Stimulated activated CD8-positive, alpha-beta memory T cell treated with anti-CD3 and anti-CD28 coated beads, Interleukin-4, amount 100 ng/mL, for 1 hour (primary cell): ENCODE measurements at places on chromosomes 11 and 22.

- DNase-seq, result no peak
These were observed 8.7 kb upstream of the THRSP start for GRCh38 chr11:78054971-78055370.

GRCh38 chr11:86370922-86371594 is 3.6 kb upstream of the CCDC81 start:
- no peak for DNase-seq

- DNase-seq, result no peak
These were observed 195.4 kb upstream of the ARHGAP20 start for GRCh38 chr11:110907629-110908028.

DNA sequence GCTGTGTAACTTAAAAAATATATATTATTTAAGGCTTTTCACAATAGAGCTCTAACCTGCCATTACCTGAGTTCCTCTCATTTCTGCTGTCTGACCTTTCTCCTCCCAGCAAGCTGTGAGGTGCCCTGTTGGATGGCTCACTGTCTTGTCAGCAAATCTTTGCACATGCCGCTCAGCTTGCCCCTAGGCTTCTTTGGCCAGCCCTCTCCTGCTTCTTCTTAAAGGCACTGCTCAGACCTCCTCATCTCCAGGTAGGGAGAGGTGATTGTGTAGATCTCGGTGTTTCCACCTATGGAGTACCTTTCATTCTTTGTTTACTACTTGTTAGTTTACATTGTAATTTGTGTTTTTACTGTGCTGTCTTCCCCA is 96.5 kb downstream of the EXT2 start:
- DNase-seq, result no peak

DNA sequence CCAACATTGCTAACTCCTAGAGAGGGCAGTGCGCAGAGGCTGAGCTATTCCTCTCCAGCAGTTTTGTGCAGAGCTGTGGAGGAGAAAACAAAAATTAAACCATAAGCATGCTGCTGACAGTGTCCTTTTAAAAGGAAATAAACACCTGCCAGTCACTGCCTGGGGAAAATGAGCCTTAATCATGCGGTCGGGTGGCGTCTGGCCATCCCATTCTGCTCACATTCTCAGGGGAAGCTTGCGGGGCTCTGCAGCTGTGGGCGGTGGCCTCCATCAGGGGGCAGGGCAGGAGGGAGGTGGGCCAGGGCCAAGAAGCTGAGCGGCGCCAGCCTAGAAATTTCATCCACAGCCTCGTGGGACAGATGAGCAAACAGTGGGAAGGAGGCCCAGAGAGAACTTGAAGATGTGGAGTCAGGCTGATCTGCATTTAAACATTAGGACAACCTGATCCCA is 71.0 kb upstream of the TP53I11 start:
- no peak for DNase-seq

DNA sequence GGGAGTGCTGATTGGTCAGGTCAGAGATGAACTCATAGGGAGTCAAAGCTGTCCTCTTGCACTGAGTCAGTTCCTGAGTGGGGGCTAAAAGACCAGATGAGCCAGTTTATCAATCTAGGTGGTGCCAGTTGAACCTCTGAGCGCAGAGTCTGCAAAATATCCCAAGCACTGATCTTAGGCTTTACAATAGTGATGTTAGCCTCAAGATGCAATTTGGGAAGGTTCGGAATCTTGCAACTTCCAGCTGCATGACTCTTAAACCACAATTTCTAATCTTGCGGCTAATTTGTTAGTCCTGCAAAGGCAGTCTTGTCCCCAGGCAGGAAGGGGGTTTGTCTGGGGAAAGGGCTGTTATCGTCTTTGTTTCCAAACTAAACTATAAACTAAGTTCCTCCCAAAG is 92.3 kb upstream of the PARVA start:
- no peak for DNase-seq

- DNase-seq, result no peak
These were observed 3.8 kb downstream of the PCNX3 start for GRCh38 chr11:65619281-65619928.

GRCh38 chr22:47808886-47809620 is 1046.6 kb downstream of the TBC1D22A start:
- no peak for DNase-seq

DNA sequence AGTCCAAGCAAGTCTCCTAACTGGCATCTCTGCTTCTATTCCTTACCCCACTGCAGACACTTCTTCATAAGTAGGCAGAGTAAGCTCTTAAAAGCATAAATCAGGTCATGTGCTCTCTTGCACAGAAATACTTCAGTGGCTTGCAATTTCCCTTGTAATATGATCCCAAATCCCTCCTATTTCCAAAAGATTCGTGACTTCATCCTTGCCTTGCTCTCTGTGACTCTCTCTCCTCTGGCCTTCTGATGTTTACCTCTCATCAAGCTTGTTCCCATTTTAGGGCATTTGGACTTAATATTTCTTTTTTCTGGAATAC is 37.4 kb upstream of the NCR3LG1 start:
- DNase-seq, result no peak

DNA sequence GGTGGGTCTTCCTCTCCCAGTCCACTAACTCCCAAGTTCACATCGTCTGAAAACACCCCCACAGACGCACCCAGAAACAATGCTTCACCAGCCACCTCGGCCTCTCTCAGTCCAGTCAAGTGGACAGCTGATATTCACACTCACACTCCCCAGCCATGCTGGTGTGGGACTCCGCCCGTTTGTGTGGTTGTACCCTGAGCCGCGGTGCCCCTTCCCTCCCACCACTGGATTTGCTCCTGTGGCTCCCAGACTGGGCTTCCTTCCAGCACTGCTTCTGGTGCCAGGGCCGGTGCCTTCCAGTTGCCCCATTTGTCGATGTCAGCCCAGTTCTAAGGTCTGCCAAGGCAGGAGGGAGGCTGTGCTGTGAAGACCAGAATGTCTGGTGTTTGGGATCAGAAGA is 37.9 kb upstream of the PLET1 start:
- DNase-seq, result no peak

- DNase-seq, result no peak
These were observed 27.7 kb downstream of the PRCP start for GRCh38 chr11:82872377-82873150.

DNA sequence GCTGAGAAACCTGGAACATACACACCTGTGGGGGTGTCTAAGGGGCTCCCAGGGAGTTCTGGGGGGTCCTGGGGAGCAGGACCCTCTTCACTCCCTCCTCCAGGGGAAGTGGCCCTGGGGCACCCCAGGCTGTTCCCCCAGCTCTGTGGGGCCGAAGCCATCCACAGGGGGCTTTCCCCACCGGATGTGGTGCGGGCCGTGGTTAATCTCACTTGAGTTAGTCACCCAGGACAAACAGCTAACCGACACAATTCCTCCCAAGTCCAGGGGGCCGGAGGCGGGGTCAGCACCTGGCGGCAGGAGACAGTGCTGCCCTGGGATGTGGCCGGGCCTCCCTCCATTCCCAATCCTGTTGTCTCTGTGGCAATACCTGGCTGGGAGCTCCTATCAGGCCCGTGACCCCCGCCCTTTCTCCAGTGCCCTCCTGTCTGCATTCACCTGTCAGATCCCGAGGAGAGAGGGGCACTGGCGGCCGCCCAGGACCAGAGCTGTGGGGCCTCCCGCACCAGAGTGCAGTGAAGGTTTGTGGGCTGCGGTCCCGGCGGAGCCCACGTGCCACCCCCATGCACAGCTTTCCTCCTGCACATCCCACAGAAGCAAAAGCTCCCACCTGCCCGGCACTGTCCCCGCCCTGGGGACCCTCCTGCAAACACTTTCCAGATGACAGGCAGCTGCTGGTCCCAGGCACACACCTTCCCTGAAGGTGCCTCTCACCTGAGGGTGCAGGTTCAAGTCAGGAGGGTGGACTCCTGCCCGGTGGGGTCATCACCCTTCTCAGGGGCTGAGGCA is 5.2 kb upstream of the MUC5AC start:
- DNase-seq, result no peak

GRCh38 chr11:27452147-27452546 is 20.4 kb downstream of the LGR4 start:
- DNase-seq, result no peak

DNA sequence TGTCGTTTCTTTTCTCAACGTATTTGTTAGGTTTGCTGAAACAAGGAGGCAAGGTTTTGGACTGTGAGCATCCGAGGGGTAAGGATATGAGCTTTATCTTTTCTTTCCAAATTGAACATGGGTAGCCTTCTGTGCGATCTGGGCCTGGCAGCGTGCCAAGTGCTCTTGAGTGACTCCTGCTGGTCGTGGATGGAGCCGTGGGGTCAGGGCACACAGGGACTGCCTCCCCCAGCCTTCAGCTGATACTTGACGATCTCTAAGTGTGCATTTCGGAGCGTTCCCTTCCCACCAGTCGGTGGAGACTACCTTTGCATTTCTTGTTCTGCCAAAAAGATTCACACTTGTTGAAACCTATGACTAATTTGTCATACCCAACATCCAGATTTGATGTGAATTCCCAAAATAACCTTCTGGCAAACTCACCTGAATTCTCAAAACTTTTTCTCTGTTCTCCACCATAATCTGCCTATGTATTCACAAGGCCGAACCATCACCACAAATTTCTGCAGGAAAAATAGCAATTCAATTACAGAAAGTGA is 40.1 kb upstream of the CLMP start:
- DNase-seq, result peak; percentile 17

- no peak for DNase-seq
These were observed 10.4 kb upstream of the CDC42BPG start for GRCh38 chr11:64854534-64855502.

DNA sequence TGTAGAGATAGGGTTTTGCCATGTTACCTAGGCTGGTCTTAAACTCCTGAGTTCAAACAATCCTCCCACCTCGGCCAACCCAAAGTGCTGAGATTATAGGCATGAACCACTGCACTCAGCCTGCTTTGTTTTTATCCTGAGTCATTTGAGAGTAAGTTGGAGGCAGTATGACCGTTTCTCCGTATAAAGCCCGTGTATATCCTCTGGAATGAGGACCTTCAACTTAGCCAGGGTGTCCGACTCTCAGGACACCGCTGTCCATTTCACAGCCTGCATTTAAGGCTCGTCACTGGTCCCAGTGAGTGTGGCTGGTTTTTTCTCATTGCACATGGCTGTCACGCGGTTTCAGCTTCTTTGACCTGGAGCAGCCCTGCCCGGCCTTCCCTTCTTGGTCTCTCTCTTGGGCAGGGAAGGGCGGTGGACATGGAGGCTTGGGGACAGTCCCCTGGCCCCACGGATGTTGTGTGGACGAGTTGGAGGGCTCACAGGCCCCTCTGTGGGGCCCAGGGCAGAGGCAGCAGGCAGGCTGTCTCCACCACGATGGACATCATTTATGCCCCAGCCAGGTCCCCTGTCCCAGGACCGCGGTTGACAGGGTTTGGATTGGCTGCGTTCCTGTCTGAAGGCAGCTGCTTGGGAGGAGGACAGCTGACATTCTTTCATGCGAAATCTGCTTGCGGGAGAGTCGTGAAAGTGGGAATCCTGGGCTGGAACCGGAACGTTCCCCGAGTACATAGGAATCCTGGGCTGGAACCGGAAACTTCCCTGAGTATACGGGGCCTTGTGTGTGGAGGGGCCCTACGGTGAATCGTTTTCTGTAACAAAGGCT is 93.3 kb downstream of the KCNQ1 start:
- no peak for DNase-seq

- no peak for DNase-seq
These were observed at the start of gene PRSS23 for GRCh38 chr11:86800076-86800959. PRSS23 (plus strand) TSS chr11:86800542; CDS start chr11:86807644, 7,102 bp downstream.

DNA sequence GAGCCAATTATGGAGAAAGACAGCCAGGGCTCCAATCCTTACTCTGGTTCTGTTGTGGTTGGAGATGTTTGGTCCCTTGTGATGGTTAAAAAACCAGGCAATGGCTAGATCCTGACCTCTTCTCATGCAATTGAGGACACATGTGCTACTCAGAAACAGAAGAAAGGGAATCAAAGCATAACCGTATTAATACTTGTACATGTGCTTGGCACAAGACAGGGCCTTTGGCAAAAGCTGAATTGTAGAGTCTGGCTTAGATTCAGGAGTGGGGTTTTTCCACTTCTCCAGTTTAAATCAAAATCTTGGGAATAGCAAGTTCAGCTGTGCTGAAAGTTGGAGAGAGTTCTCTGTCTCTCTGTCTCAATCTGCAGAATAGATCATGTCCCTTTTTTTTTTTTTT is 80.1 kb upstream of the E2F8 start:
- DNase-seq, result no peak

- DNase-seq, result no peak
These were observed 25.0 kb downstream of the KRTAP5-5 start for GRCh38 chr11:1654388-1655167.

GRCh38 chr11:80980227-80980626 is 1539.4 kb upstream of the TENM4 start:
- no peak for DNase-seq

- DNase-seq, result no peak
These were observed 16.1 kb upstream of the OR51M1 start for GRCh38 chr11:5367448-5368074.

GRCh38 chr22:32839831-32840584 is 38.5 kb downstream of the TIMP3 start:
- no peak for DNase-seq

- DNase-seq, result no peak
These were observed at the start of gene TREH for GRCh38 chr11:118679483-118679882. TREH (minus strand) TSS chr11:118679650; CDS start chr11:118679627, 23 bp downstream.

- no peak for DNase-seq
These were observed 12.8 kb downstream of the RAB3IL1 start for GRCh38 chr11:61904539-61905048.

DNA sequence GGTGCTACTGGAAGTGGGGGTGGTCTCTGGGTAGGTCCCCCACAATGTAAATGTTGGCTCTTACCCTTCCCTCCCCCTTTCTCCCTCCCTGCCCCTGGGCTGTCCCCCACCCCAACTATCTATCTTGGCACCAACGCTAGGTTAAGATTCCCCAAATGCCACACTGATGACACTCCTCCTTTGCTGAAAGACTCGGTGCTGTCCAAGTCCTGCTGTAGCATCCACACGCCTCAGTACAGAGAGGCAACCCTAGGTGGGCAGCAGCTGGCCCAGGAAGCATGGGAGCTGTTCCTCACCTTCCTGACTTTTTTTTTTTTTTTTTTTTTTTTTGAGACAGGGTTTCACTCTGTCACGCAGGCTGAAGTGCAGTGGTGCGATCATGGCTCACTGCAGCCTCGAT is 3.4 kb upstream of the KCTD17 start:
- DNase-seq, result no peak

- DNase-seq, result no peak
These were observed 2.0 kb downstream of the PNPLA5 start for GRCh38 chr22:43889860-43890253.

GRCh38 chr11:14106303-14107049 is 144.0 kb downstream of the SPON1 start:
- no peak for DNase-seq

DNA sequence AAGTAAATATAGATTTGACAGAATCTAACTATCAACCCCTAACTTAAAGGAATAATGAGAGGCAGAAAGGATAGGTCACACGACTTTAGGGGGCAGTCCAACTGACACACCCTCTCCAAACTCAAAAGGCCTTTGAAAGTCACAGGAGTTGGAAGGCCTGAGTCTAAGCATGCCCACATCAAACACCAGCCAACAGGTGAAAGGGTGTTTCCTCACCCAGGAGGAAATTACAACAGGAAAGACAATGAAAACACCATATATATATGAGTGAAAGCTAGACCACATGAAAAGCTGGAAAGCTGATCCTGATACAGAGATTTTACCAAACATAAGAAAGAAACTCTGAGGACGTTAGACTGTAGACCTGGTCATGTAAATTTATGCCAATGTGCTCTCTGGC is 10.5 kb upstream of the DEPDC7 start:
- no peak for DNase-seq
